ENCODE measurements at places on chromosomes 16 and 17.

GRCh38 chr17:78379131-78379491 lies 662 bp downstream of the PGS1 start:
- no peak for DNase-seq

- DNase-seq: no peak
Observed at GRCh38 chr16:69927056-69927757, 23.9 kb upstream of the CLEC18A start.

- DNase-seq: no peak
Observed at GRCh38 chr17:72306037-72306436, 185.2 kb downstream of the SOX9 start.

DNA sequence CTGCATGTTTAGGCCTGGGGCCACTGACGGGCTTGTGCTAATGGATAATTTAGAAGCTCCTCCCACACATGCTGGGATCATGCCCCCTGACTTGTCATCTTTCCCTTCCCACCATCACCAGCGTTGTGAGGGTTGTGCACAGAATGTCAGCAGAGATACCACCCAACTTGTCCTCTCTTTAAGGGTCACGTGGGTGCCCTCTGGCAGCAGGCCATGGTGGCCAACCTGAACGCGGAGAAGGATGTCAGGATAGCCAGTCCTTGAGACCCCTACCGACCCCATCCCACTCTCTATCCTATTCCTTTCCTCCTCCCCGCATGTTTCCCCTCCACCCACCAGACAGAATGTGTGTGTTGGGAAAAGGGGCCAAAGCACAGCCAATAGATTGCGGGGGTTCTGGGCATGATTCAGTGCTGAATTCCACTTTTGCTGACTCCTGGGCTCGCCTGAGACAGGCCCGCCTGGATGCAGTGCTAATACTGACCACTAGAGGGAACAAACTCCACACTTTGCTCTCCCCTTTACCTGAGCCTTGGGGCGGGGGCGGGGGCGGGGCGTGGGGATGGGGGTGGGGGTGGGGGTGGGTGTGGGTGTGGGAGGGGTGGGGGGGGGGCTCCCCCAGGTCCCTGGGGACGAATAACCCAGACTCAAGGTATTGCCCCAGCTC lies at the start of gene GH2:
Gene GH2, minus strand, starts transcription at position 10 of the 667 bp plus-strand sequence. CDS start 143 bp downstream, outside the sequence.
- DNase-seq: no peak

DNA sequence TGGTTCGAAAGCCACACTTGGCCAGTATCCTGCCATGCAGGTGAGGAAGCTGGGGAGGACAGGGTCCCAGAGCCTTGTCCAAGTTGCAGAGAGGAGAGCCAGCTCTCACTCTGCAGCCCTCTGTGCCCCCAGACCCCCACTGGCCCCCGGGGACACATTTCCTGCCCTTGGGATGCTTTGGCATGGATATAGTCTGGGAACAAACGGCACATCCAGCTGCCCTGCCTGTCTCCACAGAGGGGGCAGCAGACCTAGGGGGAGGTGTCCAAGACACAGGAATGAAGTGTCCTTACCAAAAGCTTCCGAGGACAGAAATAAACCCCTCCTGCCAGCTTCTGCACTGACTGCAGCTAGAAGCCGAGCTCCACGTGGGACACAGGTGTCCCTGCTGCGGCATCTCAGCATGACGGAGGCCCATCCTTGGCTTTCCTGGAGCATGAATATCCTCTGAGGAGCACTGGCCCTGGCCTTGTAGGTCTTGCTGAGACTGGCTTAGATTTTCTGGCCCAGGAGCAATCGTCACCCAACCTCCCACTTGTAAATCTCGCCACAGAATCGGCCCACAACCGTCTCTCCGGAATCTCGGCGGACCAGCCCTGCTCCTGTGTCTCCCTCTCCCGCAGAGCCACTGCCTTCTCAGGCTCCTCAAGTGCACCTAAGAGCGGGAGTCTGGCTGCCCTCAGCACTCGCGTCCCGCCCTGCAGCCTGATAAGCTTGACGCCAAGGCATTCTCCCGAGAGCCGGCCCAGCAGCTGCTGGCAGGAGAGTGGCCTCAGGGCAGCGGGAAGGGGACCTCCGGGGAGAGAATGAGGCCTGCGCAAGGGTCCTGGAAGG lies 1.1 kb upstream of the CAPN15 start:
- no peak for DNase-seq

DNA sequence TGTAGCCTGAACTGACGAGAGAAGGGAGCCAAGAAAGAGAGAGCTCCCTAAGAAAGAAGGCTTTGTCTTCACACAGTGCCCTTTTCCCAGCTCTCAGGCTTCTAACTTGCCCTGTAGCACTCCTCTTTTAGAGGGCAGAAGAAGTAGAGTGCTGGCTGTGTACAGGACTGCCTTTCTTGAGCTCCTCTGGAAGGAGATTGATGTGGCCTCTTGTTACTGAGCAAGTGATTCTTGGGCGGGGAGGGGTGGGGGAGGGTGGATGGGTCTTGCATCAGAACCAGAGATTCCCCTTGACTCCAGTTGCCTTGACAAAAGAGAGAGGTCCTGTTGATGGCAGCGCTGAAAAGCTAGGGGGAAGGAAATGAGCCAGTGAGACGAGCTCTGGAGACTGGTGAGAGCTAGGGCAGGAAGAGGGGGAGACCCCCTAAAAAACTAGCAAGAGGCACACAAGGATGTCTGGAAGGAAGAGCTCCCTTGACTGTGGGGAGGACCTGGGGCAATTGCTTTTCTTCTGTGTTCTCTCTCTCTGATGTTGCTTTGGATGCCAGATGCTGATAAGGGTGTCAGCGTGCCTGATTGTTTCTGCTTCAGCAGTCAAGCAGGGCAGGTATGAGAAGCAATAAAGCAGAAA lies 18.4 kb downstream of the GPR179 start:
- no peak for DNase-seq

GRCh38 chr16:11084876-11085485 lies 140.6 kb downstream of the CLEC16A start:
- DNase-seq: no peak

DNA sequence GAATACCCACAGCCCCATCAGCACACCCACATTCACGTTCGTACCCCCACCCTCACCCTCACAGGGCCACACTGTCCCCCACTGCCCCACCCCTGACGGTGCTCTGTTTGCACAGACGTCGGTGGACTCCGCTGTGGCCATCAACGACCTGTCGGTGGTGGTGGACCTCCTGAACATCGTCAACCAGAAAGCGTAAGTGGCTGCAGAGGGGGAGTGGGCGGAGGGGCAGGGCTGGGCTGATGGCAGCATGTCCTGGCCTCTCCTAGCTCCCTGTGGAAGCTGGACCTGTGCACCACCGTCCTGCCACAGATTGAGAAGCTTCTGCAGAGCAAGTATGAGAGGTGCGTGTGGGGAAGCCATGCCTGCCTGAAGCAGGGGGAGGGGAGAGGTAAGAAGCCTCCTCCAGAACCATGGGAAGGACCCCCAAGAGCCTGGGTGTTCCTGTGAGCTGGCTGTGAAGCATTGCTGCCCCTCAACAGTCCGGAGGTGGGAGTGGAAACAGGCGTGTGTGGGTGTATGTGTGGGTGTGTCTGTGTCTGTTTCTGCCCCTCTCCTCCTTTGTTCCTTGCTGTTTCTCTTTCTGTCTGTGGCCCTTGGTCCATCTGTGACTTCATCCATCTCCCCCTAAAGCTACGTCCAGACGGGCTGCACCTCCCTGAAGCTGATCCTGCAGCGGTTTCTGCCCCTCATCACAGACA lies 20.3 kb downstream of the KATNB1 start:
- no peak for DNase-seq

- DNase-seq: no peak
Observed at GRCh38 chr17:3773511-3773910, 27.5 kb downstream of the ITGAE start.

DNA sequence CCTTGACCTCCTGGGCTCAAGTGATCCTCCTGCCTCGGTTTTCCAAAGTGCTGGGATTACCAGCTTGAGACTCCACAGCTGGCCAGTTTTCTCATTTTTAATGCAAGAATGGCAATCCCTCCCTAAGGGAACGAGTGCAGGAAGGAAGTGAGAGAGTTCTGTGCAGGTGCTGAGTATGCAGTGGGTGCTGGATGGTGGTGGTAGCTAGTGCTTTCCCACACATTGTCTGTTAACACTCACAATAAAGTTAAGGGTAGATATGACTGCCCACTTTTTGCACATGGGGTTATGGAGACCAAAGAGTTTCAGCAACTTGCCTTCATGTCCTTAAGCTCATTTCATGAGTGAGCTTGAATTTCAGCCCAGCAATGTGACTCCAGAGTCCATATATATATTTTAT lies 18.5 kb downstream of the RGS9 start:
- no peak for DNase-seq

DNA sequence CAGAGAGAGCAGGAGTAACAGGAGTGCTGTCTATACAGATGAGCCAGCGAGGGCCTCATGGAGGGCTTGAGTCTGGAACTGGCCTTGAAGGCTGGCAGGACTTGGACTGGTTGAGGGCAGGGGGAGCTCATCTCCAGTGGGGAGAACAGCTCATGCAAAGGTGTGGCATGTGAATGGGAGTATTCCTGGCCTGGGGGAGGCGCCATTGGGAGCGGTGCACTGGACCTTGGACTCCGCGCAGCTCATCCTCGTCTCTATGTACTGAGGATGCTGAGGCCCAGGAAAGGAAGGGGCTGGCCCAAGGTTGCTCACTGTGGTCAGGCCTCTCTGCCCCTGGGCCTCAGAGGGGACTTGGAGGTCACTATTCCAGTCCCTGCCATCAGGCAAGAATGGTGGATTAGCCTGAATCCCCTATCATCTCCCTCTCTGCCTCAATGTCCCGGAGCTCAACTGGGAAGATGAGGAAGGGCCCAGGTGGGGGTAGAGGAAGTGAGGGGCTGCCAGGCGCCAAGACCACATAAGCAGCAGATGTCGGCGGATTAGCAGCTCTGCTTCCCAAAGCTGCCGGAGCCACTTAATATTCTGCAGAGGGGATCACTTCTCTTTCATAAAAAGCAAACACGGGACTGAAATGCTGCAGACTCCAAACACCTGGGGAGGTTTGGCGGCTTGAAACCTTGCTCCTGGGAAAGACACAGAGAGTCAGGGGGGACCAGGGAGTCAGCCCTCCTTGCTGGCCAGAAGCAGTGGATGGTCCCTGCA lies 88.9 kb downstream of the SDK2 start:
- DNase-seq: no peak

DNA sequence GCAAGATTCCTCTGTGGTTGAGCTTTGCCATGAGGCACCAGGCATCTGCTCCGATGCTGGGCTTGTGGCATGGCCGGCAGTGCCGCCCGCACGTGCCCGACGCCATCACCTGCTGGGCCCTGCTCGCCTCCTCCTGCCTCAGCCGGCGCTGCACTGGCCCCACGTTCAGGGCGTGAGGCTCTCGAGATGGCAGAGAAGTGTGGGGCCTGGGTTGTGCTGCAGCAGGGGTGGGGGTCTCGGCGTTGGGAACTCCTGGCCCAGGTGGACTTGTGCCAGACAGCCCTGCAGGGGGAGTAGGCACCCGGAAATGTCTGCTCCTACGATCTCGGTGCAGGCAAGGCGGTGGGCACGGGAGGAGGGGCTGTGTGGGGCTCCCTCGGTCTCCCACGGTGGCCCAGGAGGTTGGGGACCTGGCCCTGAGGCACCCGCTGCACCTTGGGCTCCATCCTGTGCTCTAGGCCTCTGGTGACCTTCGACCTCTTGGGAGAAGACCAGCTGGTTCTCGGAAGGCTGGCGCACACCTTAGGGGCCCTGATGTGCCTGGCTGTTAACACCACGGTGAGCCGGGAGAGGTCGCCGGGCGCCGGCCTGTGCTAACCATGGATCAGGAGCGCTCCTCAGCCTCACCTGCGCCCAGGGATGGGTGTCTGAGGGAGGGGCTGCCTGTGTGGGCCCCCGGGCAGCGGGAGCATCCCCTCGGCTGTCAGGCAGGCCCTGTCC lies 13.5 kb downstream of the TELO2 start:
- no peak for DNase-seq

DNA sequence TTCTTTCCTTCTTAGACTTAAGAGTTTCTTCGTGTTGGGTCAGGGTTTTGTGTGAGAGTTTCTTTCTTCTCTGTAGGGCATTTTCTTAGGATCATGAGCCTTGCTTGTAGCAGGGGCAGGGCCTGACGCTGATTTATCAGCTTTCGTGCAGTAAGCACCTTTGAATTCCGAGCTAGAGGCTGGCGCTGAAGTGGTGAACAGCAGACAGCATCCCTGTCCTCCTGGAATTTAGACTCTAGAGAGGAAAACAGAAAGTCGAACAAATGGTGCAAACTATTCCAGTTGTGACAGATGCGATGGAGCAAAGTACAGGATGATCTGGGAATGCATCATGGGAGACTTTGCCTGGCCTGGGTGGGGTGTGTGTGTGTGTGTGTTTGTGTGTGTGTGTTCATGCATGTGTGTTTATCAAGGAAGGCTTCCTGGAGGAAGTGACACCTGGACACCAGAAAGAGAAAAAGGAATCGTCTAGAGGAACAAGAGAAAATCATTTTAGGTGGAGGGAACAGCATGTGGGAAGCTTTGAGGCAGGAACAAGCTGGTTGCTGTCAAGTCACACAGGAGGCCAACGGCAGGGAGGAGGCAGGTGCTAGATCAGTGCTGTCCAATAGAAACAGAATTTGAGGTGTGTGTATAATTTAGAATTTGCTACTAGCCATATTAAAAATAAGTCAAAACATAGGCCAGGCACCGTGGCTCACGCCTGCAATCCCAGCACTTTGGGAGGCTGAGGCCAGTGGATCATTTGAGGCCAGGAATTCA lies 60.2 kb downstream of the WWP2 start:
- no peak for DNase-seq

DNA sequence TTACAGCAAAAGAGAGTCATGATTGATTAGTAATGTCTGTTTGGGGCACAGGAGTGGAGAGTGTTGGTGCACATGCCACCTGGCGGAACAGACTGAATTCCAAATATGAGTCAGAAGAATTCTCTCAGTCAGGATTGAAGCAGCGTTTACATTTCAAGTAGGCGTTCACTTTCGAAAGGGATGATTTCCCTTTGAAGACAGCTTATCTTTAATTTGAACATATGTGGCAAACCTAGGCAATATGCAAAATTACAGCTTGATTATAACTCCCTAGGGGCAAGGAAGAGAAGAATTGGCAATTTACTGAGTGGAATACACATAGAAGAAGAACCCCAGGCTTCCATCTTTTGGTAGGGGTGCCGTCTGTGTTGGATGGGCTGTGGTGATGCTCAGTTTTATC lies 235.8 kb downstream of the HAPSTR1 start:
- no peak for DNase-seq

DNA sequence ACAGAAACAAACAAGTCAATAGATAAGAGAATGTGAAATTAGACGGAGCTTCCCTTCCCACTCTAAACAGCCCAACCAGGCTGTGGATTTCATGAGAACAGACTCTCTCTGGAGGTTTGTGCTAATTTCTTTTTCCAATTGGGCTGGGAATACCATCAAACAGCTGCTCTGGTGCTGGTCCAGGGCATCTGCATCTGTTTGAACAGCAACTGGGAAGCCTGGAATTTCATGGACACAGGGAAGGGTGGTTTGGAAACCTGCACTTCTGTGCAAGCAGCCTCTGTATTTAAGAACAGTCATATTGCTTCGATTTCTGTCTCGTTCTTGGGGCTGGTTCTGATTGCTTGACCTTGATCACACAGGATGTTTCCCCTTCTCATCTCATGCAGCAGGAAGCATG lies 88.7 kb downstream of the FOXL1 start:
- no peak for DNase-seq

GRCh38 chr17:49390548-49391324 lies 23.9 kb downstream of the PHB1 start:
- DNase-seq: no peak

Data from NCI-H2081 treated with DMSO at 0.1 percent for 48 hours (cell line).